ENCODE measurements at places on chromosomes 3 and 15.

GRCh38 chr15:57333487-57333886, 42.8 kb upstream of the CGNL1 start:
- no peak for DNase-seq

- no peak for DNase-seq
These were observed 7.0 kb downstream of the TMEM40 start for GRCh38 chr3:12752102-12752501.

DNA sequence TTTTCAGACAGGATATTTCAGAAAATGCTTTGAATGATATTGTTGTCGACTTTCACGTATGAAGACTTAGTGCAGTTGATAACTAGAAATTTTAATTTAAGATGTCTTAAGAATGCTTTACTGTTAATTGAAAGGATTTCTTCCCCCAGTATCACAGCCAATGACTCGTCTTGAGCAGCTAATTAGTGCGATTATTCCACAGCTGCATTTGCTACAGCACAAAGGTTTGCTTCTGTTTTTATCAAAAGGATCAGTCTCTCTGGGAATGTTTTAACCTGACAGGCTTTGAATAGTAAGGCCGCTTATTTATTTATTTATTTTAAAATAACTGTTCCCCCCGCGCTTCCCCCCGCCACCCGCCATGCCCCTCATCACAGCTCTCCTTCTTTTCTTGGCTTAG, 123.5 kb upstream of the SAMMSON start:
- DNase-seq: no peak

DNA sequence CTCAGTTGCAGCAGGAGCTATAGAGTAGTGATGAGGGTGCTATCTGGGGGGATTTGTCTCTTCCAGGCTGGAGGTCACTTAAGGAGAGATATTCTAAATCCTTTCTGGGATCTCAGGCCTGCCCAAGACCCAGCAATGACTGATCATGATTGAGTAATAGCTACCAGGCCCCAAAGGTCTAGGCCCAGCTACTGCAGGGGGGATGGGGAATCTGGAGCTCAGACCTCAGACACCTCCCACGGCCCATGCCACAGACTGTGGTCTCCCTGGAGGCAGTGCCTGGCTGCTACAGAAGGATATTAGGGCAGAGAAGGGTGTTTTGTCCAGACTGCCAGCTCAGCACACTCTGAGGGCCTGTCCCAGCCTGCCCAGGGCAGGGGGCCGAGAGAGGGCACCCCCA, 6.9 kb downstream of the SLC38A3 start:
- no peak for DNase-seq

DNA sequence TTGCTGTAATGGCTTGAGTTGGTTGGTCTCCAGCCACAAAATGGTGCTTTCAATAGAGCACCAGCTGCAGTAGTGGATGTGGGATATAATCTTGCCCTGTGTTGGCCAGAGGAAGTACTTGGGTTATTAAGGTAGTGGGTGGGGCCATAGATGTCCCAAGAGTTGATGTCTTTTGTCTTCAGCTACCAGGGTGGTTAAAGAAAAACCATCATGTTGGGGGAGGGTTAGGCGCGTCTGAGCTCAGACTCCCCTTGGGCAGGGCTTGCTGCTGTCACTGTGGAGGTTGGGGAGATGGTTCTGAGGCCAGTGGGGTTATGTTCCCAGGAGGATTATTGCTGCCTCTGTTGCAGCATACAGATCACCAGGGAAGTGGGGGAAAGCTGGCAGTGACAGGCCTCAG, 46.9 kb upstream of the GADL1 start:
- no peak for DNase-seq

DNA sequence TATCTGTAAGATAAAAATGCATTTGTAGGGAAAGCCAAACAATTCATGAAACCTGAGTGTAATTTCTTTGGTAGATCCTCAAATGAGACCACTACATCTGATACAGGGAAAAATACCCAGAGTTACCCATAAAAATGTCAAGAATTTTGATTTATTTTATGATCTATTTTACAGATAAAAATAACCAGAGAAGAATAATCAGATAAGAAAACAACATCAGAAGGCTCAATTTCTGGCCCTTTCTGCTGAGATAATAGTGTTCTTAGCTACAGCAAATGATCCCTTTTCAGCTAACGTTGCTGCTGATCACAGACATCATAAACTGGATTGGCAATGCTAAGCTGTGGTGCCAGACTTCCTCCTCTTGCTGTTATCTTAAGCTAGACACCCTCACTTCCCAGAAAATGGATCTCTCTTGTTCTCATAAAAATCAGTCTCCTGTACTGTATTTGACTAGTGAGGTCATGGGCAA, 21.3 kb upstream of the TMEM108 start:
- no peak for DNase-seq
